Activated T-helper 1 cell treated with anti-CD3 and anti-CD28 coated beads, Interleukin-2, amount 50 U/mL, for 16 hours (primary cell): ENCODE measurements at places on chromosomes 5 and 9.

GRCh38 chr5:139575313-139575646, 14.1 kb downstream of the UBE2D2 start:
- no peak for DNase-seq

DNA sequence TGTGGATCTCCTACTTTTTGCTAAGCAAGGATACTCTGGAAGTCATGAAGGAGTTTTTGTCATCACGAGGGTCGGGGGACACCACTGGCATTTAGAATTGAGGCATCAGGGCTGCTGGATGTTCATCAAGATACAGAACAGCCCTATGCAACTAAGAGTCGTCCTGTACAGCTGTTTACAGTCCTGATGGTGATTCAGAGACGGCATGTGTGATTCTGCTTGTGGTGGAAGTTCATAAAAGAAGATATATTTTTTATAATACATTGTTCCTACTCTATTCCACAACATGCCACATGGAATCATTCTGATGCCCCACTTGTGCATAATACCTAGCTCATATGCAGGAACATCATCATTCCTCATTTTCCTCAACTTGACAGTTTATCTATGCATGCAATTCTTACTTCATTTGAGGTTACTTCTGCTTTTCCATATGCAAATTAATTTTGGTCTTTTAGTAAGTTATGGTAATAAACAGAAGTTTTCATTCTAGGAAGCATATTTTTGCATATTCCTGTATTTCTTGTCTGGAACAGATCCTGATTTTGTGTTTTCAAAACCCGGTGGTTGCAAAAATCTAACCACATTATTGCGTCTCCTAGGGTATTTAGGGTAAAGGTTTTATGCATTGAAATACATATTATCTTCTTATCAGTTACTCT, 155.2 kb downstream of the ARHGEF28 start:
- DNase-seq, result no peak

DNA sequence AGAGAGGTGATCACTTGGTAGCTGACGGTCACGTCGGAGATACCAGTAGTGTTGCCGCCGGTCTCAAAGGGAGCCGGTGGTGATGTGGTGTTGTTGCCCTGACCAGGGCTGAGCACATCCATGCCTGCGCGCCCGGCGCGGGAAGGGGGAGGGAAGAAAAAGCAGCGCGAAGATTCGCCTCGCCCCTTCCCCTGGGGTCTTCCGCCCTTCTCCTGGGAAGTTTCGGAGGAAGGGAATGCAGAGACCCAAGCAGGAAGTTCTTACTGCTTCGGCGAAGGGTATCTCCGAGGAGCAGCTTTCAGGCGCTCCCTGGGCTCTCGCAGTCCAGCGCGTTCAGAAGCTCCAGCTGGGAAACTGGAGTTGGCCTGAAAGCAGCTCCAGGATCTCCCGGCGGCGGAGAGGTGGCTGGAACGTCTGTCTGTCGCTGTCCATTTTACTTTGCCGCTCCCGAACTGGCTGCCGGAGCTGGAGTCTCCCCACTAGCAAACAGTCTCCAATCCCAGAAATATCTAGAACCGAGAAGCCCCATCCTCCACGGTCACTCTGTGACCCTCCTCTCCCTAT, 565 bp downstream of the HTR1A start:
- no peak for DNase-seq

DNA sequence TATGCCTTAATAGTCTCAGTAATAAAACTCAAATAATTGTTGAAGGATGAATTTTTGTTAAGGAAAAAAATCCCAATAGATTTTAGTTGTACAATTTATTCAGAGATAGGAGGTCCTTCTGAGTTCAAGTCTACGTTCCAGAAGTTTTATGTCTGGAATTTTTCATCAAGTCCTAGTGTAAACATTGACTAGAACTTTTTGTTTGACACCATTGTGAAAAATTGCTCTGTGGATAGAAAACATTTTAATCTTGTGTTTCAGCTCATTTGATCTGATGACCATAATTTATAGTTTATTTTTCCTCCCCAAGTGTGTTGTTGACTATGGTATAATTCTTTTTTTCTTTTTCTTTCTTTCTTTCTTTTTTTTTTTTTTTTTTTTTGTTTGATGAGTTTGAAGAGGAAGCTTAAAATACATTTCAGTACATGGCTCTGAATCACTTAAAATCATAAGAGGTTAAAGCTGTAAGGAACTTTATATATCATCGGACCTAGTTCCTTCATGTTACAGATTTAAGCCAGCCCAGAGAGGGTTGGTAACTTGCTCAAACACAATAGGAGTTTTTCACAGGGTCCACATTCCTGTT, 20.7 kb downstream of the ITGA1 start:
- no peak for DNase-seq

- no peak for DNase-seq
Observed at GRCh38 chr5:73757416-73757815, 131.4 kb downstream of the ARHGEF28 start.

GRCh38 chr9:91246846-91247245, 114.9 kb downstream of the AUH start:
- no peak for DNase-seq

DNA sequence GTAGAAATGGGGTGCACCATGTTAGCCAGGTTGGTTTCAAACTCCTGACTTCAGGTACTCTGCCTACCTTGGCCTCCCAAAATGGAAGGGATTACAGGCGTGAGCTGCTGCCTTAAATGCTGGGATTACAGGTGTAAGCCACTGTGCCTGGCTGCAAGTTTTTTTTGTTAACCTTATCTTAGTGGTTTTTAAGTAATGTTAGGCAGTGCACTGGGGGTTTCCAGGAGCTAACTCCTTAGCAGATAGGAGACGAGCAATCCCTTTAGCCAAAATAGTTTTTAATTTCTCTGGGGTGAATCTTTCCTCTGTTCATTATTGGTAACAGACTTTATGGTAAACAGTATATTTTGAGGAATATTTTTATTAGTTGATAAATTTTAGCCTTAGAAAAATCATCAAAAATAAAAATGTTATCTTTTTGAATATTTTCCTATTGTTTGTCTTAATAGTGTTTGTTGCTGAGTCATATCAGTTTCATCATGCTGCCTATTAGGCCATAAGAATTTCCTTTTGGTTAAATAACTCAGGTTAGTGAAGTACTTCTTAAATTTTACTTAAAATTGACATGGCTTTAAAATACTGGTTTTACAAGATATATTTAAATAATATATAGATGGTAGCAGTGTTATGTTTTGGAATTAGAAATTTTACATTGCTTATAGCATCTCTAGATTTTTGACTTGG, 37.9 kb downstream of the LMNB1 start:
- no peak for DNase-seq

- DNase-seq, result no peak
Observed at GRCh38 chr5:93721071-93721470, 20.3 kb downstream of the POU5F2 start.

- no peak for DNase-seq
Observed at GRCh38 chr5:93681432-93681831, 60.0 kb downstream of the POU5F2 start.

- DNase-seq, result no peak
Observed at GRCh38 chr9:133023117-133023890, 7.5 kb upstream of the GTF3C5 start.

DNA sequence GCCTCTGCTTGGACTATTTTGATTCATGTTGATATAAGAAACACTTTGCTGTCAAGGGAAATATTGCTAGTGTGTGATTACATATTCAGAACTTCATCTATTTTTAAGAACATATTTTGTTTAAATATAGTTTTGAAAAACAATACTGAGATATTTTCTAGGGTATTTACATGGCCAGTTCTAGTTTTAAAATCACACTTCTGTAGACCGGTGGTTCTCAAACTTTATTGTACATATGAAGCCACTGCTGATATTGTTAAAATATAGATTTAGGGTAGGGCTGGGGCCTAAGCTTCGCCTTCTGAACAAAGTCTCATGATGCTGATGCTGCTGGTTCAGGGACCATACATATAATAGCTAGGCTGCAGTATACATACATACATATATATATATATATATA, 1000.0 kb downstream of the PTPRD start:
- no peak for DNase-seq

DNA sequence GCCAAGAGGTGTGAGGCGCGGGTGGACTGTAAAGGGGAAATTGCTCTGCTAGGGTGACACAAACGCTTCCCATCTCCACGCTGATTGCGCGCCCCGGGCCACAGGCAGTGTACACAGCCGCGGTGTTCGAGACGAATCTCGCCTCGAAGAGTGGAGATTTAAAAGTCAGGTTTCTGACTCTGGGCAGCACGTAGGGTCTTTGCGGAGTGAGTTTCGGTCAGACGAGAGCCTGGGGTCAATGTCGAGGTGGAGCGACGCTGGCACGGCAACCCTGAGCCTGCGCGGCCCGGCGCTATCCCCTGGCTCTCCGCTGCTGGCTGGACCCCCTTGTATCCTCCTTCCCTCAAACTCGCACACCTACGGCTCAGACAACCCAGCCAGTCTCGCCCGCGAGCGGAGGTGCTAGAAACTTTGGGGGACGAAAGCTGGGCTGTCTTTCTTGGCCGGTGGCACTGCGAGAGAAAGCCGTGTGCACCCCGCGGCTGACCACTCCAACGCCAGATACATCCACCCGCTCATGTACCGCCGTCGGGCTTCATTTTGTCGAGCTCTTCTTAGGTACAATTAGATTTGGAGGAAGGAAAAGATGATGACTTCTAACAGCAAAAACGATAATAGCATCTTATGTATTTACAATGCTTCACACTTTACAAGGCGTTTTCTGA, 5.4 kb upstream of the FOXB2 start:
- DNase-seq, result no peak

DNA sequence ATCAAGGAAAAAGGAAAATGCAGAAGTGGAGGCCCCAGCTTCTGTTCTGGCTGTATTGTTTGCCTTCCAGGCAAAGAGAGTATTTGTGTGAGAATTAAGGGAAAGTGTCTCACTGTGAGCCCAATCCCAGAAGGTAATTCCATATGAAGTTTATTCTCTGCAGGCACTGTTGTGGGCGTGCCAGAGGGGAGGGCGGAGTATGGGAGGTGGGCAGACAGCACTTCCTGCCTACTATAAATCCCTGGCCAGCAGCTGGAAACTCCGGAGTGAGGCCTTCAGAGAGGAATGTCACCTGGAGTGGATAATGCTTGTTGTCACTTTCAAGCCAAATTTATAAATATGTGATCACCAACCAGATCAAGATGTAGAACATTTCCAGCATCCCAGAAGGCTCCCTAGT, 209.5 kb downstream of the ARHGAP26 start:
- DNase-seq, result no peak

- DNase-seq, result no peak
Observed at GRCh38 chr9:84393266-84393950, 52.9 kb upstream of the SLC28A3 start.

GRCh38 chr9:131679261-131680020, 60.4 kb downstream of the RAPGEF1 start:
- DNase-seq, result no peak

DNA sequence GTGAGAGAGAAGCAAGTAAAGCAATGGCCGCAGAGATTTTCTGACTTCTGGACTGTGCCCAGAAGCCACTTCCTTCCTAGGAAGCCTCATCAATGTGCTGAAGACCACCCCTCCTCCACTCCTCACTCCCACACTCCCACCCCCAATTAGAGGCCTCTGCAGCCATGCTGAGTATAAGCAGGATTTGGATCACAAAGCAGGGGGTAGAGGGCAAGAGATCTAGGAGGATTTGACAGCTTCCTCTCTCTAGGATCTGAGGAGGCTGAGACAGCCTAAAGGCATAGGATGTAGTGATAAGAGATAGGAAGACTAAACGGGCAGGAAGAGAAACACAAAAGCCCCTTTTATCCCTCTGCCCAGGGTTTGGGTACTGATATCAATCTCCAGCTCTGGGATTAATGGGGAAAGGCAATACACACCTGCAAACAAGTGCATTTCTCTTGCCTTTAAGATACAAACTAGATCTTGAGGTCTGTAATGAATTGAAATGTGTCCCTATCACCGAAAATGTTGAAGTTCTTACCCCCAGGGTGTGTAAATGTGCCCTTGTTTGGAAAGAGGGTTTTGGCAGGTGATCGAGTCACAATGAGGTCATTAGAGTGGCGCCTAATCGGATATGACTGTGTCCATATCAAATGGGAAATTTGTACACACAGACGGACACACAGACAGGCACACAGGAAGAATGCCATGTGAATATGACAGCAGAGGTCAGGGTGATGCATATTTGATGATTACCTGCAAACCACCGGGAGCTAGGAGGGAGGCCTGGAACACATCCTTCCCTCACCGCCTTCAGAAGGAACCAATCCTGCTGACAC, 28.5 kb downstream of the KCNV2 start:
- no peak for DNase-seq

DNA sequence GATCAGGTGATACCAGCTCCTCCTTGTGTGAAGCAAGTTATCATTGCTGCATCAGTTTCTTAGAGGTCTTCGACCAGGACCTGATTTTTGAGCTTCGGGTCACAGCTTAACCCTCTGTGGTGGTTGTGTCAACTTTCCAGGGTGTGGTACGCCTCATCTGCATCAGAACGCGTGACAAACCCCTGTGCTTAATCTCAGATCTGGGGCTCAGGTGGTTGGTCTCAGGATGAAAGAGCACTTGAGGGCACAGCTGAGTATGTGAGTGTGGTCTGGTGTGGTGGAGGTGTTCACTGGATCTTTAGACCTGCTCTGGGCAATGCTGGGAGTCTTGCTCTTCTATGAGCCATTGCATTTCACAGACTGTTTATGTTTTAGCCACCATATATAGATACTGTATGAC, 64.1 kb downstream of the OSTF1 start:
- DNase-seq, result no peak

DNA sequence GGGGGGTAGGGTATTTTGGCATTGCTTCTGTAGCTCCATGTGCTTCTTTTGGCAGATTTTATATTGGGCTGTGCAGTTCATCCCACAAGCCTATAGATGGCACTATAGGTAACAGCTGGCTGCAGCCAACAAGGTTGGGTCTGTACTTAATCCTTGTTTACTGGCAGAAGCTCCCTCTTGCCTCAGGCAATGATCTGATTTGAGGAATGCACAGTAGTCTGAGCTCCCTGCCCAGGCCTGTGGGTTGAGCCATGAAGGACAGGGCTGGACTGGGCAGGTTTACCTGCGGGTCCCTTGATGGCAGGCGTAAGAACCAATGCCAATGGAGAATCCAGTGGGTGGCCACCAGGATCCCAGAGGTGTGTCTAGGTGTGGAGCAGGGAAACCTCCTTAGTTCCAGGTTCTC, 11.7 kb upstream of the OR1J2 start:
- no peak for DNase-seq

- no peak for DNase-seq
Observed at GRCh38 chr5:1727571-1727970, 72.1 kb downstream of the MRPL36 start.

DNA sequence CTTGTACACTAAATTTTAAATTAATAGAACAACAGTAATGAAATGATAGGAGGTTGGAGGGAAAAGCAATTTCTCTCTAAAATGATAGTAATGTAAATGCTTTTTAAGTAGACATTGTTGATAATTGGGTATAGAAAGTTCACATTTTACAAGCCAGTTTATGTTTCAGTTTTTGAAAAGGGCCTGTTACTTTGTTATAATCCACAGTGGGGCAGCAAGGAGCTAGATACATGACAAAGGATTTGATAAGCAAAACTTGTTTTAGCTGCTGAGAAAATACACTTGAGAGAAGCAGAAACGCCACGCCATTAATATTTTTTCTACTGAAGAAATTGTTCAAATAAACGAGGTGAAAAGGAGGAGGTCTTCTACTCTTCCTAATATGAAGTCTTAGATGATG, 30.2 kb downstream of the SREK1 start:
- DNase-seq, result no peak

- no peak for DNase-seq
Observed at GRCh38 chr9:86301686-86302085, 19.3 kb upstream of the ISCA1 start.
